ENCODE measurements at places on chromosomes 4 and X.

DNA sequence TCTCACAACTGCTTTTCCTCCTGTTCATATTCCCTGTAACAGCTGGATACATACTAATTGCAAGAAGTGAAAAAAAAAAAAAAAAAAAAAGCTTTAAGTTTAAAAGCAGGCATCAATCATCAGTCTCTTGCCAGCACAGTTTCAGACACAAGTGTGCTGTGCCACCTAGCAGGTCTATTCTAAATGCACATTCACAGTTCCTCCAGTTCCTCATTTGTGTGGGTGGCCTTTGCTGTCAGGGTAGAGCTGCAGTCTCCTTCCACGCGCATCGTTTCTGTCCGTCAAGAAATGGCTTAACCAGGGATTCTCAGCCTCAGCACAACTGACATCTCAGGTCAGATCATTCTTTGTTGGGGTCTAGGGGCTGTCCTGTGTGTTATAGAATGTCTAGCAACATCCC is 61.6 kb downstream of the SCML1 start:
- H3K4me1 ChIP-seq: no peaks in the 10 kb centered on the region

- no peak overlapping the region for H3K4me3 ChIP-seq
- DNase-seq: no peak
- H3K36me3 ChIP-seq: no peaks in the 10 kb centered on the region
These were observed 176.3 kb upstream of the PITX2 start for GRCh38 chr4:110799211-110799610.

- peak overlapping the region; percentile 68 for H3K4me3 ChIP-seq
- no peaks in the 10 kb centered on the region for H3K27me3 ChIP-seq
These were observed 136.6 kb downstream of the PALLD start for GRCh38 chr4:168633496-168633895.

- no peaks in the 10 kb centered on the region for H3K36me3 ChIP-seq
- H3K4me1 ChIP-seq: no peaks in the 10 kb centered on the region
- no peak overlapping the region for H3K4me3 ChIP-seq
- no peak for DNase-seq
- no peaks in the 10 kb centered on the region for H3K27me3 ChIP-seq
These were observed 9.0 kb downstream of the RAB9A start for GRCh38 chrX:13697976-13698375.

DNA sequence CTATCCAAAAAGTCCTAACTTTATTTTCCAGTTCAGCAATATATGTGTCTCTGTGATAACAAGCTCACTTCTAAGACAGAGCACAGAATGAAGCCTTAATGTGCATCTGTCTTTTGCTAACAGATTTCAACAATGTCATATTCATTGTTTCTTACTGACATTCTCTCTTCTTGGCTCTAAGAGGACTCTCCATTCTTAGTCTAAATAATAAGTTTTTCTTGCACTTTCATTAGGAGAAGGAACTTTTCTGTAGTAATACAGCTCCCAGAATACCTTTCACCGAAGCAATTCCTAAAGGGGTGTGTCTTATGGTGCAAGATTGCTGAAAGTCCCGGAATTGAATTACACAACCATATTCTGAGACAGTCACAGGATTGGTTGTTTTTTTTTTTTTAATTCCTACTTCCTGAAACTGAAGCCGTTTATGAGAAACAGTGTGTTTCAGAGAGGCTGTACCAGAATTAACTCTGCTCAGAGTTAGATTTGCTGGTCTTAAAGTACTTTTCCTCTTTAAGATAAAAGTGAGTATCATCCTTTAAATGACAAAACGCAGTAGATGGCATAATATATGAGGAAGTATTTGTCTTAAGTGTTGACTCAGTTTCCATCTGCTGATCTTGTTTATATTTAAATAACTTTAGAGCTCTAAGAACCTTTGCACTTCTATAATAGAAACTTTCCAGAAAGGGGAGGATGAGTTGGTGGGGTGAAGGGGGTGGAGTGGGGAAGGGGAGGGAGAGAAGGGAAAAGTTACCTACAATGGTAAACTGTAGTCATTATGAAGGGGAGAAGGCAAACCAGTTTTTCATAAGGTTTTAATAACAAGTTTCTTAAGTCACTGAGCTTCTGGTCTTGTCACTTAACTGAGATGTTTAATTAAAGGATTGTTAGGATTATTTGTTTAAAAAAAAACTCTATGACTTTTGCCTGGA is at the start of gene ALPK1:
TSS of gene ALPK1 (plus strand) at position 421 of the 932 bp plus-strand sequence.
- H3K27me3 ChIP-seq: no peaks in the 10 kb centered on the region
- H3K4me3 ChIP-seq: peak within 1 kb of the TSS; percentile 33
- no peaks in the 10 kb centered on the region for H3K4me1 ChIP-seq

- no peak overlapping the region for H3K27ac ChIP-seq
- no peaks in the 10 kb centered on the region for H3K27me3 ChIP-seq
- no peaks in the 10 kb centered on the region for H3K36me3 ChIP-seq
- H3K4me1 ChIP-seq: no peaks in the 10 kb centered on the region
- H3K4me3 ChIP-seq: no peak overlapping the region
- DNase-seq: no peak
These were observed 65.5 kb downstream of the ZNF81 start for GRCh38 chrX:47902161-47902560.
